Left renal cortex interstitium (tissue), 4 donors: ENCODE measurements at places on chromosomes 12 and 14. TPM values are rescaled to one million over a fixed set of nuclear protein-coding genes. Genes with fewer than 3 reads are reported as not detected.
A peak's percentile ranks its signal among the peaks of the same experiment; 100 is the strongest.

The MAP1LC3B2 gene
- polyA plus RNA-seq: 7.1 TPM

The TAS2R9 gene
- polyA plus RNA-seq: 0.09 TPM

The SCNN1A gene
- 87.4 TPM for polyA plus RNA-seq

The TMTC3 gene
- 23.5 TPM for polyA plus RNA-seq

The KRT80 gene
- 1.0 TPM for polyA plus RNA-seq

DNA sequence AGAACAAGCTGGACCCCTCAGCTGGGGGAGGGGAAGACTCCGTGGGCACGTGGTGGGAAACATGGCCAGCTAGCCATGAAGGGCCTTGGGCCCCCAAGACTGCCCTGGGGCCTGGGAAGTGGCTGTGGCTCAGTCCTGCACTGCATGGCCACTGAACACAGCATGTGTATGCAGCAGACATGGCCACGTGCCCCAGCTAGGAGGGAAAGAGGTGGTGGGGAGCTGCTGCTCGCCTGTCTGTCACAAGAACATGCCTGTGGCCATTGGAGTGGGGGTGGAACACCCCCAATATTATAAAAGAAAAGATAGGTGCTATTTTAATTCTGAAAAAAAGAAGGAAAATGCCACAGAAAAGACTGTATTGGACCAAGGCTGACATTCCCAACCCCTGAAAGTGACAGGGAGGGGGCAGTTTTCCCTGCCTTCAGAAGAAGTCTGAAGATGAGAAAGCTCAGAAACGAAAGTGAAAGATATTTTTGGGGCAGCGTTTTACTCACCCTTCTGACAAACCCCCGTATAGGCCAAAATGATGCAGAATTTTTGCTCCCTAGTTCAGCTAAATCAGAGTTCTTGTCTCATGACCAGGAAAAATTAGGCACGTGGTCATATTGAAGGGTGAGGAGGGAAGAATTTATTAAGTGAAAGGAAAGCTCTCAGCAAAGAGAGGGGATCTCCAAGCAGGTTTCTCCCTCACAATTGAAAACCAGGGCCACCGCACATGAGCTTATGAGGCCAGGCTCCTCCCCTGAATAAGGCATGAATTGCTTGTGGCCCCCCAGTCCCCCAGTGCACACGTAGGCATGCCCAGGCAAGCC, 35.2 kb upstream of the PCNX1 start:
- no peak for DNase-seq

DNA sequence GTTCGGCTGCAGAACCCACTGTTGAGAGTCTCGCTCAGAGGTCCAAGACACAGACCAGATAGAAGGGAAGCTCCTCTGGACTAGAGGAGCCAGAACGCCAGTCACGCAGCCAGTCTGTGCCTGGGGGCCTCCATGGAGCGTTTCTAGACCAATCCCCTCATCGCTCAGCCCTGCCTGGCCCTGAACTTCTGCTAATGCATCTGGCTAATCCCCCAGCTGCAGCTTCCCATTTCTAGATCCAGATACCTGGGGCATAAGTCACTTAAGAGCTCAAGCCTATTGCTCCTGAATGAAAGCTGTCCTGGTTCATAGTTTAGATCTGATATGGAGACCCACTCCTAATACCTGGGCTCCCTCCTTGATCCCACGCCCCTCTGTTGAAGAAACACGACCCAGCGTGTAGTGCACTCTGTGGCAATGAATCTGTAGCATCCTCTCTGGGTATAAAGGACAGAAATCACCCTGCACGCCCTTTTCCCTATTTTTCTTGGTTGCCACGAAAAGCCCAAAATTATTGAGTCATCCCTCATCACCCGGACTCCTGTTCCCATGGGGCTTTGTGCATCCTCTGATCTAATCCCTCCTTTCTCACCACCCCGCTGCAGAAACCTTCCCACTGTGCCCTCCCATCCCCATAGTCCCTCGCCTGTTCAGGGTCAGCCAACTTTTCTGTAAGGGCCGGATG, 341.6 kb upstream of the FKBP4 start:
- no peak for DNase-seq

GRCh38 chr12:32083489-32083888, 23.2 kb upstream of the BICD1 start:
- no peak for DNase-seq

DNA sequence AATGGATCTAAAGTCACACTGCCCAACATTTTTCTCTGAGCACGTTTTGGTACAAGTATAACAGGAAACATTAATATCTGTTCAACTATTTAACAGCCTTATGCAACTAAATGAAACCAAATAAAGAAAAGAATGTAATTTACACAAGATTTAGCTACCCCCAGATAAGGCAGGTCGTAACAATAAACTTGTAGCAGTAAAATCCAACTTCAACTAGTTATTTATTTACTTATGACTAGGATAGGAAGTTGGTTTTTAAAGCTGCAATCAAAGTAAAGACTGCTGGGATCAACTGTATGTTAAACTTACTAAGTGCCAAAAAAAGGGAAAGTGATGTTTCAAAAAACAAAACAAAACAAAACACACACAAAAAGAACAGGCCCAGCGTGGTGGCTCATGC, 30.9 kb downstream of the FERMT2 start:
- DNase-seq: no peak

- no peak for DNase-seq
Observed at GRCh38 chr12:27578689-27579372, 54.8 kb downstream of the PPFIBP1 start.

- no peak for DNase-seq
Observed at GRCh38 chr14:40362856-40363255, 930.6 kb upstream of the FBXO33 start.

DNA sequence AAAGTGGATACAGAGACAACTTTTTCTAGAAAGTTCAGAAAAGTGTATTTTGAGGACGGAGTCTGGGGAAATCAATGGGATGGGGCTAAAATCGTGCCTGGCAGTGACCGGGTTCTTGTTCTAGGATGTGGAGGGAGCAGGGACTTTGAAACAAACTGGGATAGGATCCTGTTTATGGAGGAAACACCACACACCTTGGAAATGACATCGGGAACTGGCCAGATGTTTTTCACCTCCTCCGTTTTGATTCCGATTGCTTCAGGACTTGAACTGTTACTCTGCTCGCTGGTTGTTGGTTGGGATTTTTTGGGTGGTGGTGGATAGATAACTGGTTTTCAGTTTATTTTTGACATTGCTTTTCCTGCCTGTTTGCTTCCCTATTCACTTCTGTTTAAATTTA, 506 bp downstream of the EMP1 start:
- DNase-seq: no peak

- no peak for DNase-seq
Observed at GRCh38 chr12:93461503-93461902, 5.8 kb upstream of the MRPL42 start.

- DNase-seq: no peak
Observed at GRCh38 chr12:104460041-104460719, 3.4 kb downstream of the CHST11 start.

DNA sequence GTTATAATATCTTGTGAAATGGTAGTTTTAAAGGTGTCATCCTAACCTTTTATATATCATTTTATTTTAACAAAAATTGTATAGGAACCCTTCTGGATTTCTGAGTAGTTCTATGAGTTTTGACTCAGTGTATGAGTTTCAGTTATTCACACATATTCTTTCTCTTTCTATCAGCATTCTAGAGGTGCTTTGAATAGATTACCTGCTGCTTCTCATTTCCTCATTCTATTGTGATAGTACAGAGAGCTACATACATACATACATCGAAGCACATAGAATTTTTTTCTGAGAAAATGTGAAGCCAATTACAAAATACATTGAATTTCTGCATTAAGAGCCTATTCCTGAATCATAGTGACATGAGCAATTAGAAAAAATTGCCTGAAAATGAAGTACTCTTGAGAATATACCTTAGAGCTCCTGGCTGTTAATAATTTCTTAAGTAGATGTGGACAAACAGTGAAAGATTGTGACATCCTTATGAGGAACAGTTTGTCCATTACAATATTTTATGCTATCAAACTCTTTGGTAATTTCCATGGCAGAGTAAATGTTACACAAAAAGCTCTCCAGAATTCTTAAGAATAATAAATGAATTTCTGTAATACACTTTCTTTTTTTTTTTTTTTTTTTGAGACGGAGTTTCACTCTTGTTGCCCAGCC, 556.6 kb downstream of the TRHDE start:
- DNase-seq: no peak

DNA sequence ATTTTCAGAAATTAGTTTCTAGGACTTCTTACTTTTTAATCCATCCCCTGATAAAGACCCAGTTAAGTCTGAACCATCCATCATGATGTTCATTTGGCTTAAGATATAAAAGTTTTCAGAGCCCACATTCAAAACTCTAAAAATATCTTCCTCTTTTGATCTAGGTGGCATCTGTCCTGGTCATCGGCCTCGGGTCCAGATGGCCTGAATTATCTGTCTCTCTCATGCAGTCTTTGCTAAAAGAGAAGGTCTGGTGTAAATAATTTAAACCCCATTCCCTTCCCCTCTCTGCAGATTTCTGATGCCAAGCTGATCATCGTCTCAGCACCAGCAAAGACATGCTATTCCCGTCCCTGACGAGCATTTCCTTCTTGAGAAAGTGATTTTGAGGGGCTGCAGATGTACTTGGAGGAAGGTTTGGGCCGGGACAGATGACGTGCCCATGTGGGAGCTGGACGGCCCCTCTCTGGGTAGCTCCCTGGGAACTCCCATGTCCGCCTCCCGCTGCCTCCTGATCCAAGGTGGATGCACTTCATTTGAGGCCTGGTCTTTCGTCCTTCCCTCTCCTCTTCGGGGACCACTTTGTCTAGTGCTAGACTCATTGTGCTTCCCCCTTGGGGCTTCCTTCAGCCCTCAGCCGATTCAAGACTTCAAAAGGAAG, 173.0 kb upstream of the PRMT8 start:
- DNase-seq: no peak

DNA sequence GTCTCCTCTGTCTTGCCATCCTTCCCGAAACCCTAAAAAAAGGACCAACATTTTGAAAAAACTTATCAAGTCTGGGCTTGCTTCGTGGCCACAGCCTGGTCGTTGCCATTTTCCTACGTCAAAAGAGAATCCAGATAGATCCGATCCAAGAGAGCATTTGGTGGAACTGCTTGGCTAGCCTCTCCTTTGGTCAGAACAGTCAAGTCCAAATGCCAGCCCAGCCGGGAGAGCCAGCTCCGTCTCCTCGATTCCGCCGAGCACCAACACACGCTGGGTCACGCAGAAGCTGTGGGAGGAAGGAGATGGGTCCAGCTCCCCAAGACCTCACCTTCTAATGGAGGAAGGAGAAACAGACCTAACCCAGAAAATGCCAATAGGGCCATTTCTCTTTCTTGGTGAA, 9.3 kb upstream of the PRIMA1 start:
- no peak for DNase-seq

GRCh38 chr12:47920913-47921312, 16.1 kb upstream of the VDR start:
- DNase-seq: no peak

DNA sequence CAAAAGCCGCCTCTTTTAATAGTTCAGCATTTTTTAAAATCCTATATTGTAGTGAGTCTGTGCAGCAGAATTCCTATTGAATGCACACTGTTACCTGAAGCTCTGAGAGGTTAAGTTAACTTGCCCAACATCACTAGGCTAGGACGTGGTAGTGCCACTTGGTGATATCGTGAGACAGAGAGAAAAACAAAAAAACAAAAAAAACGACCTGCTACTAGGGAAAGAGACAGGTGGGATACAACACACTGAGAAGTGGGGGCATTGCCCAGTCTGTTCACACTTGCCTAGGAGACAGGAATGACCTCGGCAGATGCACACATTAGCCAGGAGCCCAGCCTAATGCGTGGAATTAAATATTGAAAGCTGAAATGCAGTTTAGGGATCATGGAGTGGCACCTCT, 129.7 kb upstream of the CCND2 start:
- no peak for DNase-seq

DNA sequence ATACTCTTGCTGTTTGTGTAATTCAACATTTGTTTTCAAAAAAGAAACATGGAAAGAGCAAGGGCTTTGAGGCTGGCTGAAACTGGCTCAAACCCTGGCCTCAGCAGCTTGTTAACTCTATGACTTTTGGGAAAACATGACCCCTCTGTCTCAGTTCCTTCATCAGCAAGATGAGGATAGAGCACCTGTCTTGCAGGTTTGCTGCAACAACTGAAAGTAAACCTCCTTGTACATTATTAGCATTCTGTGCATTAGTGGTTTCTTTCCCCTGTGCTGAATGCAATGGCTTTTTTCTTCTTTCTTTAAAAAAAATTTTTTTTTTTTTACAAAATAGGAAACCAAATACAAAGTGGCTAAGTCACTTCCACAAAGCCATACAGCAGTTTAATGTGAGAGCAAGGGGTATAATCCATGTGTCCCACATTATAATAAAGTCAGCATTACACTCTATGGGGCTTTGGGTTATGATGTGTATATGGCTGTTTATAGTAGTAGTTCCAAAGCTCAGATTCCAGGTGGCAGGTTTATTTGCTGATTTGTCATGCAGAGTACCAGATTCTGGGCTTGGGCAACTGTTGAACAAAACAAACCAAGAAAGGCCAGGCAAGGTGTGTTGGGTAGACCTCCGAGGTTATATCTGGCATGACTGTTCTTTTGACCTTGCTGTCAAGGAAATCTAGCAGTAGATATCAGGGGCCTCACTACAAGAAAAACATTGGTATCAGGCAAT, 194.5 kb upstream of the CNOT2 start:
- DNase-seq: no peak

DNA sequence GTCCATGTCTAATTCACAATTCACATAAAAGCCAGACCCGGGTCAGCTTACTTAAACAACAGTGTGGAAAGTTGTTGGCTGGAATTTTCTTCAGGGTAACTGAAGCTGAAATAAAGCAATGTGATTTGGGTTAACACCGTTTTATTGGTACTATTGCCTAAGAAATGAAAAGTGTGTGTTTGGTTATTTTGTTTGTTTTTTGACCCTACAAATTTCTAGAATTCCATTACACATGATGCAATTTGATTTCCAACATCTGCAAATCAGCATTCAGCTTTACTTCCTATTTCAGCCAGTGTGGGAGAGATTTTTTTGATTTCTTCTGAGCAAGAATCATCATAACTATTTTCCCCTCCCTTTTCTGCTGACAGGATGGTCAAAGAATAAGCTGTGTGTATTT, 45.7 kb upstream of the CLMN start:
- no peak for DNase-seq

- DNase-seq: no peak
Observed at GRCh38 chr14:91378930-91379578, 38.6 kb downstream of the CCDC88C start.

DNA sequence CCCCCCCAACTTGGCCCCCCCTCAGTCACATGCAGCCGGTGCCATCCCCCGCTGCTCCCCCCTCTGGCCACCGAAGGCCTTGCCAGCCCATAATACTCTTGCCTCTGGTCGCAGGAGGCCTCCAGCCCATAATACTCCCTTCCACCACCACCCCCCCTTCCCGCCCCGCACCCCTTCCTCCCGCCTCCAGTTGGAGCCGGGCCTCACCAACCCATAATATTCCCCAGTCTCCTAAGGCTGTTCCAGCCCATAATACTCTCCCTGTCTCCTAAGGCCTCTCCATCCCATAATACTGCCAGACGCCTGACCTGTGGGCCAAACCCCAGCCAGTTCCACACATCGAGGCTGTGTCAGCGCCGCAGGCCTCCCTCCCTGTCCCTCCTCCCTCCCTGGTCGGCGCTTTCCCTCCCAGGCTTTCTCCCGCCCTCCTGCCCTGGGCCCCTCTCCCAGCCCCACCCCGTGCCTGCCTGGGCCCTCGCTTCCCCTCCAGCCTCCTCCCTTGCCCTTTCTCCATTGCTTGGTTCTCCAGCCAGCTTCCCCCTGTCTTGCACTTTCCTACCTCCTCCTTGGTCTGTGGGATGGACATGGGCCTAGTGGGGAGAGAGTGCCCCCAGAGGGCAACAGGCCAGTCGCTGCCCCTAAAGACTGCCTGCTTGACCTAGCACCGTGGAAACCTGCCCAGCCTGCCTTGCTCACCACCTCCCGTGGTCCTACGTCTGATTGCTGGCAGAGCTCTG, 6.8 kb upstream of the CHD4 start:
- DNase-seq: peak; percentile 87
